Aorta (tissue), 5 donors: ENCODE measurements at places on chromosomes 13 and 19. TPM values are rescaled to one million over a fixed set of nuclear protein-coding genes. Genes with fewer than 3 reads are reported as not detected.

DNA sequence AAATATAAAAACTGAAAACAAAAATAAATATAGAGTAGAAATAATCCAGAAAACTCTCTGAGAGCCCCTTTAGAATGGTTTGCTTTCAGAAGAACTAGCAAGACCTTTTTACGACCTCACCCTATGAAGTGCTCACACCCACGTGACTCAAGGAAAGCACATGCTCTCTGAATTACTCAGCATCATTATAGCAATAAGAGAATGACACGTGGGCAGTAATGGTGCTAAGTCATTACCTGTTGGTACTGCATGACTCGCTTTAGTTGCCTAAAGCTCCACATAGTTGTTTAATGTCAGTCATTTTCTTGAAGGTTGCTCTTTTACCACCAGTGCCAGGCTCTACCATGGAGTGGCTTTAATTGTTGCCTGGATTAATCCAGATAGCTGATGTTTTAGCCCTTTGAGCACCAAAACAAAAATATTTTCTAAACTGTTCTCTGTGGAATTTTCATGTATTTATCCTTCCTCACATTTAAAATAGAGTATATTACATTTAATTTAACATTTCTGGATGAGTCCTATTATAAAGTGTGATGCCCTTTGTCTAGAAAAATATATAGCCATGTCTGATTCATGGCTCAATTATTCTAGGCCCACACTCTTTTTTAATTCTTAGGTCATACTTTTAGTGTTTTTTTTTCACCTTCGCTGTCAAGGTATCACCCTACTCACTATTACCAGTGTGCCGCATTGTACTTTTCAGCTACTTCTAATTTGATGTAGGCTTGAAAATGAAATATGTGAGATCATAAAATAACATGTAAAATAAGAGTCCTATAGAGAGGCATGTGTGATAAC is 56.8 kb downstream of the THSD1 start:
- no peak for DNase-seq
- H3K36me3 ChIP-seq = no peaks in the 10 kb centered on the region
- no peak overlapping the region for H3K4me3 ChIP-seq
- no peaks in the 10 kb centered on the region for H3K4me1 ChIP-seq
- no peak overlapping the region for H3K27ac ChIP-seq

DNA sequence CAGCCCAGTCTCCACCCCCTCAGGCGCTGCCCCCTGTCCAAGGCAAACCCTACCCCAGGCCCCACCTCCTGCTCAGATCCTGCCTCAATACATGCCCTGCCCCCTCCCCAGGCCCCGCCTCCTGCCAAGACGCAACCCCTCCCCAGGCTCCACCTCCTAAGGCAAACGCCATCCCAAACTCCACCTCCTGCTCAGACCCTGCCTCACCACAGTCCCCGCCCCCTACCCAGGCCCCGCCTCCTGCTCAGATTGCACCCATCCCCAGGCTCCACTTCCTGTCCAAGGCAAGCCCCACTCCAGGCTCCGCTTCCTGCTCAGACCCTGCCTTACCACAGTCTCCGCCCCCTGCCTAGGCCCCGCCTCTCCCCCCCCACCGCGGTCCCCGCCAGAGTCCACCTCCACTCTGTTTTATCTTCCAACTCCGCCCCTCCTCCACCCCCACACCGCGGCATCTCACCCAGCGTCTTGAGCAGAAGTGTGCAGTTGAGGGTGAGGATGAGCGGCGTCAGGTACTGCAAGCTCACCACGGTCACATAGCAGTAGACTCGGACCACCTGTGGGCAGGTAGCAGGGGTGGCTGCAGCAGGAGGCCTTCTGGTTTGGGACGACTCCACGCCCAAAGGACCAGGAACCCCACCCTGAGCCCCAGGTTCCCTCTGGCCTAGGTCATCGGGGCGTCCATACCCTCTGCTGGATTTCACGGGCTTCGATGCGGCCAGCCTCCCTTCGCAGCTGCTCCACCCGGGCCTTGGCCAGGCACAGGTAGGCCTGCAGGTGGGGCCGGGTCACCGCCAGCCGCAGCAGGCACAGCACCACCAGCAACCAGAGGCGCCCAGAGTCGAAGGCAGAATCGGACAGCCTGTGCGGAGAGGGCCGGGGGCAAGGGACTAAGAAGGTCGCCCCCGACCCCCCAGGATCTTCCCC is 17.7 kb downstream of the TMEM161A start:
- no peaks in the 10 kb centered on the region for H3K4me1 ChIP-seq
- no peak overlapping the region for H3K27ac ChIP-seq

GRCh38 chr13:34862716-34863115 is 79.4 kb upstream of the NBEA start:
- H3K36me3 ChIP-seq = no peaks in the 10 kb centered on the region
- no peaks in the 10 kb centered on the region for H3K4me1 ChIP-seq
- no peaks in the 10 kb centered on the region for H3K27me3 ChIP-seq
- no peak for DNase-seq
- no peak overlapping the region for H3K27ac ChIP-seq

The ATP1A3 gene
- total RNA-seq = not detected

The SOX21 gene
- total RNA-seq = not detected

- H3K4me3 ChIP-seq = no peak overlapping the region
- H3K27me3 ChIP-seq = no peaks in the 10 kb centered on the region
- no peak for DNase-seq
- H3K4me1 ChIP-seq = no peaks in the 10 kb centered on the region
- no peaks in the 10 kb centered on the region for H3K36me3 ChIP-seq
These were observed 101.4 kb downstream of the RNF17 start for GRCh38 chr13:24865163-24865953.

DNA sequence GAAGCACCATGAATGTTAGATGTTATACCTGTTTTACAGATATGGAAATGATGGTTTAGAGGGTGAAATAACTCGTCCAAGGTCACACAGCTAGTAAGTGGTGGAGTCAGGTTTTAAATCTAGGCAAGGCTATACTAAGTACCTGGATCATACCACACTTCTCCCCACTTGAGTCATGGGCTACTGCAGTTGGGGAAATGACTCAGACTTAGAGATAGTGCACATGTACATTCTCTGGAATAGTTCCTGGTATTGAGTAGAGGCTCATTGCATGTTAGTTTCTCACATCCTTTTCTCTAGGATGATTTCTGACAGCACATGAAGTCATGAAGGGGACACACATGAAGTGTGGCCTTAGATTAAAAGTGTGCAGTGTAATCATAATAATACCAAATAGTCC is 76.2 kb upstream of the TNFSF11 start:
- no peaks in the 10 kb centered on the region for H3K4me1 ChIP-seq
- H3K27me3 ChIP-seq = no peaks in the 10 kb centered on the region
- H3K27ac ChIP-seq = no peak overlapping the region
- DNase-seq = no peak
- no peaks in the 10 kb centered on the region for H3K36me3 ChIP-seq
- no peak overlapping the region for H3K4me3 ChIP-seq

DNA sequence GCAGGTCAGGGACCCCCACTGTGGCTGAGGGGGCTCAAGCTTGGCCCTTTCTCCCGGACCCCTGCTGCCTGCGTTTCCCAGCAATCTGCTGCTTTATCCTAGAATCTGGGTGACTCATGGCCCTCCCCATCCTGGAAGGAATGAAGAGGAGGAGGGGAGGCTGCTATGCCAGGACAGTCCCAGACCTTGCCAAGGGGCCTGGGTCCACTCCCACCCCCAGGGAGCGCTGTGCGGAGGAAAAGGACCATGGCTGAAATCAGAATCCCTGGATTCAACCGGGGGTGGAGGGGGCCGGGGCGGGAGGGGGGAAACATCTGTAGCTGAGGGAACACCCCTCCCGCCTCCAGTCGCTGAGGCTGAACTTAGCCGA is 20.5 kb downstream of the ZNF114 start:
- peak overlapping the region; percentile 18 for H3K4me3 ChIP-seq
- H3K36me3 ChIP-seq = no peaks in the 10 kb centered on the region
- H3K27me3 ChIP-seq = no peaks in the 10 kb centered on the region
- DNase-seq = peak; percentile 62

The ZNF132 gene
- 5.4 TPM for total RNA-seq

- no peaks in the 10 kb centered on the region for H3K36me3 ChIP-seq
- no peaks in the 10 kb centered on the region for H3K27me3 ChIP-seq
- no peak overlapping the region for H3K4me3 ChIP-seq
- peaks cover 5% of the 10 kb centered on the region for H3K4me1 ChIP-seq
- no peak for DNase-seq
- no peak overlapping the region for H3K27ac ChIP-seq
These were observed 233.6 kb downstream of the PCDH9 start for GRCh38 chr13:66996503-66996902.

DNA sequence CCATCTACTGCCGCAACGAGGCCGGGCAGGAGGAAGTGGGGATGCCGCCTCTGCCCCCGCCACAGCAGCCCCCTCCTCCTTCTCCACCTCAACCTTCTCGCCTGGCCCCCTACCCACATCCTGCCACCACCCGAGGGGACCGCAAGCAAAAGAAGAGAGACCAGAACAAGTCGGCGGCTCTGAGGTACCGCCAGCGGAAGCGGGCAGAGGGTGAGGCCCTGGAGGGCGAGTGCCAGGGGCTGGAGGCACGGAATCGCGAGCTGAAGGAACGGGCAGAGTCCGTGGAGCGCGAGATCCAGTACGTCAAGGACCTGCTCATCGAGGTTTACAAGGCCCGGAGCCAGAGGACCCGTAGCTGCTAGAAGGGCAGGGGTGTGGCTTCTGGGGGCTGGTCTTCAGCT is 3.4 kb upstream of the NUP62 start:
- H3K36me3 ChIP-seq = no peaks in the 10 kb centered on the region
- peak; percentile 55 for DNase-seq
- no peak overlapping the region for H3K4me3 ChIP-seq

DNA sequence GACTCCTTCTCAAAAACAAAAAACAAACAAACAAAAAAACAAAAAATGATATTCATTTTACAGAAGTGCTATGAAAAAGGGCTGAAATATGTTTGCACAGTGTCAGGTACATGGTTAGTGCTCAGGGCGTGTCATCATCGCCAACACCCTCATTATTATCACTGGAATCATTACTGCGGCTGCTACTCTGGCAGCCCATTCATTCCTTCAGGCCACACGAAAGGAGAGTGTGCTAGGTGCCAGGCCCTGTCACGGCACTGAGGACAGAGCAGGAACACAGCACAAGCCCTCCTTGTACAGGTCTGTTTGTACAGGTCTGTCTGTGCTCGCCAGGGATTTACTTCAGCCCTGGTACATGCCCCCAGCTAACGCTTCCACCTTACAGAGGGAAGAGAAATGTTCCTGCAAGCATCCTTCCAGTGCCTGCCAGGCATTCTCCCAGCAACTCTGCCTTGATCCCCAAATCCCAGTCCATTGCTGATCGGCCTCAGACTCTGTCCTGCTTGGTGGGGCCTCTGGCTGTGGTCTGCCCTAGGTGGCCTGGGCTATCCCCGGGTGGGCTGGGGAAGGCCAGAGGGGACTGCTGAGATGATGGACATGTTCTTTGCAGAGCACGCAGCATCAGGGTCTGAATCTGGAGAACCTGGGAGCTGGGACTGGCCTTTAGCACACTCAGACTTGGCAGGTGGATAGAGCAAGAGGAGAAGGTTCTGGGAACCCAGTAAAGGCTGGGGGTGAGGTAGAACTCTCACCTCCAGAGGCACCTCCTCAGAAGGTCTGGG is 210.7 kb downstream of the URI1 start:
- no peaks in the 10 kb centered on the region for H3K36me3 ChIP-seq
- no peak overlapping the region for H3K4me3 ChIP-seq
- peak; percentile 53 for DNase-seq
- no peaks in the 10 kb centered on the region for H3K27me3 ChIP-seq
- H3K27ac ChIP-seq = no peak overlapping the region
- no peaks in the 10 kb centered on the region for H3K4me1 ChIP-seq

The RUBCNL gene
- 4.2 TPM for total RNA-seq

GRCh38 chr19:57106722-57107235 is 13.0 kb upstream of the USP29 start:
- no peak for DNase-seq
- H3K27me3 ChIP-seq = no peaks in the 10 kb centered on the region
- no peaks in the 10 kb centered on the region for H3K36me3 ChIP-seq

DNA sequence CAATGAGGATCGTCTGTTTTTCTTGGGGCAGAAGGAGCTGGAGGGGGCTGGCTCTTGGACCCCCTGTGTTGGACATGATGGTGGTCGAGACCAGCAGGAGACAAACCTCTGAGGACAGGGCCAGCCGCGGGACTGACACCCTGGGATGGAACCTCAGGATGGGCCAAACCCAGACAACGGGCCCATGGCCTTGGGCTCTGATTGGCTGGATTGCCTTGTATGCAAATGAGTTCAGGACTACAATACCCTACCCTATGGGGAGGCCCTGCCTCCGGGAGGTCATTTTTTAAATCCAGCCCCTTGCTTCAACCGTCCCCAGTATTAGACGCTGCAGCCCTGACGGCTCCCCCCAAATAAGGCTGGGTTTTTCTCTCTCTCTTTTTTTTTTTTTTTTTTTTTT is 22.0 kb downstream of the SLC5A5 start:
- no peak overlapping the region for H3K4me3 ChIP-seq
- no peaks in the 10 kb centered on the region for H3K27me3 ChIP-seq
- DNase-seq = no peak
- no peaks in the 10 kb centered on the region for H3K4me1 ChIP-seq

- no peak for DNase-seq
- no peaks in the 10 kb centered on the region for H3K27me3 ChIP-seq
- H3K4me3 ChIP-seq = no peak overlapping the region
- no peaks in the 10 kb centered on the region for H3K36me3 ChIP-seq
- H3K4me1 ChIP-seq = no peaks in the 10 kb centered on the region
These were observed 32.3 kb upstream of the UQCRFS1 start for GRCh38 chr19:29245215-29245614.

DNA sequence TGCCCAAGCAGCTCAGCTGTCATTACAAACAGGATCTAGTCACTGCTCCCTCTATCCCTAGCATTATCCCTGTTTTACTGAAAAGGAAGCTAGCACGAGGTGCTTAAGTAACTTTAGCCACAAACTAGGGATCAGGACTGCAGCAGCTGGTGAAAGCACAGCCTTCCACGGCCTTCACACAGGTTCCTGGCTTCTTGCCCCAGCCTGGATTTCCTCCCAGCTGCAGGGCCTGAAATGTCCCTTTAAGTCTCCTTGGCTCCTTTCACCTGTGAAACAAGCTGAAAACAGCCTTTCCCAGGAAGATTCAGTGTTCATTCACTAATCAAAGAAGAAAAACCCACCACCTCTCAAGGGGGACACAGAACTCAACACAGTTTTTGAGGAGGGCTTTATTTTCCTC is 754.5 kb downstream of the DIAPH3 start:
- no peaks in the 10 kb centered on the region for H3K36me3 ChIP-seq
- no peaks in the 10 kb centered on the region for H3K27me3 ChIP-seq
- H3K4me3 ChIP-seq = no peak overlapping the region
- H3K27ac ChIP-seq = no peak overlapping the region

DNA sequence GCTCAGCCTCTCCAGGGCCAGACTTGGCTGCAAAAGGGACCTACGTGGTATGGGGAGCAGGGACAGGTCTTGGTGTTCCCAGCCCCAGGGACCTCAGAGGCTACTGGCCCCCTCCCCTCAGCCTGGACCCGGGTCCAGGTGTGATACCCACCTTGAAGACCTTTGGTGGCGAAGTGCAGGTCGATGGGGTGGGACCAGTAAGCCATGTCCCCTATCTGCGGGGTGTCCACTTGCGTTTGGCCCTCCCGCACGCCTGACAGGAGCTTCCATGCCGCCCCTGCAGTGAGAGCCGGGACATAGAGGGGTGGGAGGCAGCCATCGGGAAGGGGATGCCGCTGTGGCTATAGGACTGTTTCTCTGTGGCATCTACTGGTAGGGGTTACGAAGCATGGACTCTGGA is 4.0 kb upstream of the TGFB1 start:
- no peak for DNase-seq
- H3K27ac ChIP-seq = no peak overlapping the region
- no peak overlapping the region for H3K4me3 ChIP-seq
- no peaks in the 10 kb centered on the region for H3K4me1 ChIP-seq
- no peaks in the 10 kb centered on the region for H3K36me3 ChIP-seq
- no peaks in the 10 kb centered on the region for H3K27me3 ChIP-seq
